ENCODE measurements at places on chromosomes 5 and 9.

- DNase-seq, result peak; percentile 26
Observed at GRCh38 chr9:128787659-128788058, 606 bp downstream of the TBC1D13 start.

DNA sequence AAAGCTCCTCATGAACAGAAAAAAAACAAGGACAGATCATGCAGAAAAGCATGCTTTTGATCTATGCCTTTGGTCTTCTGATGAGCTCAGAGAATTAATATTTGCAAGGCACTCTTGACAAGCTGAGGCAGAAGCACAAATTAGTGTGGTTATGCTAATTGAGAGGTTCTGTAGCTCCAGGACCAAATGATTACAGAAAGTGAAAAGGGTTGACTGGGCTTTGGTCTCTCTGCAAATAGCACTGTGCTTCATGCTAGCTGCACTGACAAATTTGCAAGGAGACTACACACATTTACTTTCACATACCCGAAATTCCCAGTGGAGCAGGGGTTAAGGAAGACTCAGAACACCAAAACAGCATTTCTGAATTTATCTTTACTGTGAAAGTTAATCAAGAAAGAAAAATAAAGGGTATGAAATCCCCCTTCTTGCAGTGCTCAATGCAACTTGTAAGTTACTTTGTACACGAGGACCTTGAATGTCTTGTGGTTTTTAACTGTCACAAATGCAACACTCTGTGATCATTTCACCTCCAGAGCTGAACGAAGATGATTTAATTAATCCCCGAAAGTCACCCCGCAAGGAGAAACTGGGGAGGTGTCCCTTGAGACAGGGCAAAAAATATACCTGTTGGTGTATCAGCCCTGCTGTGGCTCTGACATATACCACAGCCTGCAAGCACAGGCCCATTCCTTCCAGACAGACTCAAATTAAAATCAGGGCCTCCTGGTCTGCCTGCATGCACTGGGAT is 11.9 kb downstream of the RAPGEF1 start:
- no peak for DNase-seq

- DNase-seq, result no peak
Observed at GRCh38 chr5:6461793-6462650, 13.4 kb downstream of the UBE2QL1 start.

DNA sequence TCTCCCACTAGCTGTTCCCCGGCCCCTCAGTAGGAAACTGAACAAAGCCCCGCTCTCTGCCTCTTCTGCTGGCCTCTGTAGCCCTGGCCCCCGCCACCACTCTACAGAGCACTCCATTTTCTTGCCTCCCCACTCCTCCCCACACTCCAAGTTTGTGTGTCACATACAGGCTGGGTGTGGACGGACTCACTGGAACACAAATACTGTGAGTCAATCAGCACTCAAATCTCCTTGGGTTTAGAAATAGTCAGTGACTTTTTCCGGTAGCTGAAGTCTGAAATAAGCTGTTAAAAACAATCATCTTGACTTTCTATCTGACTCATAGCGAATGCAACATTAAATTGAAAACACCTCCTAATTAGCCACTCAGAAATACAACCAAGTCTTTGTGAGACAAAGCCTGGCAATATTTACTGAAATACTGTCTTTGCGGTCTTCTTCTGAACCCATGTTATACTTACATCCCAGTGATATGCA is 122.5 kb downstream of the LHFPL2 start:
- no peak for DNase-seq

GRCh38 chr5:127960270-127960691 is 123.3 kb upstream of the SLC12A2 start:
- no peak for DNase-seq

DNA sequence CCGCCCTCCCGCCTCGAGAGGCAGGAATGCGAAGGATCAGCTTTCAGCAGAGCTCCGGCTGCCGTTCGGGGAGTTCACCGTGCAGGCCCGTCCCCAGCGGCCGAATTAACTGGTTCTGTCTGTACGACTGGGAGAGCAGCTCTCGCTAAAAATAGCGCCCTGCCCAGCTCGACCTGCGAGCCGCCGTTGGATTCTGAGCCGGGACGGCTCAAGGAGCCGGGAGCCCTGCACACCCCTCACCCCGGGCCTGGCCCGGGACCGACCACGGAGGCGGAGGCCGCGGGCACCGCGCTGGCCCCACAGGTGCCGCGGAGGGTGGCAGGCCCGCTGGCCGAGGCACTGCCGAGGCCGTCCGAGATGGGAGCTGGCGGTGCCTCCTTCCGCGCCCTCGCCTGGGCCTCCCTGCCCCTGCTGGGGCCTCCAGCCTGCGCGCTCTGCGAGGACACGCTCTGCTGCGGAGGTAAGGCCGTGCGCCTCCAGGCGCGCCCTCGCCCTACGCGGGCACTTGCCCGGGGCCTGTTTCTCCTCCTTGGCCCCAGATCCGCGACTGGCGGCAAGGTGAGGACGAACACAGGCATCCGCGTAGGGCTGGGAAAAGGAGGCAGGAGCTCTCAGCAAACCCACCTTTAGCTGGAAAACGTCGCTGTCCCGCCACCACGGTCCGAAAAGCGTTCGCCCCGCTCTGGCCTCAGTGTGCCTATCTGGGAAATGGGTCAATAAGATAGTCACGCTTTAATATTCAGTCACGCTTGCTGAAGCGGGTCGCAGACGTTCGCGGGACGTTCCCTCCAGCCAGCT is 53.1 kb upstream of the DAB2IP start:
- peak; percentile 90 for DNase-seq

- DNase-seq, result no peak
Observed at GRCh38 chr5:151295791-151296477, 7.6 kb downstream of the SLC36A3 start.

GRCh38 chr9:136791516-136792276 is 552 bp downstream of the TMEM141 start:
- DNase-seq, result no peak

DNA sequence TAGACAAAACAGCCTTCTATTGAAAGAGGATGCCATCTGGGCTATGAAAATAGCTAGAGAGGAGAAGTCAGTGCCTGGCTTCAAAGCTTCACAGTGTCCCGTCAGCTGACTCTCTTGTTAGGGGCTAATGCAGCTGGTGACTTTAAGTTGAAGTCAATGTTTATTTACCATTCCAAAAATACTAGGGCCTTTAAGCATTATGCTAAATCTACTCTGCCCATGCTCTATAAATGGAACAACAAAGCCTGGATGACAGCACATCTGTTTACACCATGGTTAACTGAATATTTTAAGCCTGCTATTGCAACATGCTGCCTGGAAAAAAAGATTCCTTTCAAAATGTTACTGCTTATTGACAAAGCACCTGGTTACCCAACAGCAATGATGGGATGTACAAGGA is 309.1 kb downstream of the NTRK2 start:
- DNase-seq, result no peak

- no peak for DNase-seq
Observed at GRCh38 chr5:94793113-94793815, 174.8 kb downstream of the SLF1 start.

DNA sequence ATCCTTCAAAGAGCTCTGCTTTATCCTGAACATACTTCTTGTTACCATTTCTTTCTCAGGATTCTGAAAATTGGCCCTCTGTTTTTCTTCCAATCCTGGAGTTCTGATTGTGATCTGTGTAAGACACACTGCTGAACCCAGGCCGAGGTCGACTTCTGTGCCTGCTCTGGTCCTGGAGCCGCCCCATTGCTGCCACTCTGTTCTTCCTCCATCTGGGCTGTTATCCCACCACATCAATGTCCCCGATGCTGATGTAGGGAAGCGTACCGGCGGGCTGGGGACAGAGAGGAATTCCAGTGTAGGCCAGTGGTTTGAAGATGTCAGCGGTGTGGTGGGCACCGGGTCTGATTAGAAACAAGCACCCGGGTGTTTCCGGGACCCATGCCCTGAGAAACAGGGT is 102.5 kb downstream of the LIFR start:
- no peak for DNase-seq

GRCh38 chr9:26470284-26470683 is 422.3 kb downstream of the CAAP1 start:
- DNase-seq, result no peak

GRCh38 chr5:42858031-42858643 is 46.4 kb upstream of the SELENOP start:
- DNase-seq, result no peak

DNA sequence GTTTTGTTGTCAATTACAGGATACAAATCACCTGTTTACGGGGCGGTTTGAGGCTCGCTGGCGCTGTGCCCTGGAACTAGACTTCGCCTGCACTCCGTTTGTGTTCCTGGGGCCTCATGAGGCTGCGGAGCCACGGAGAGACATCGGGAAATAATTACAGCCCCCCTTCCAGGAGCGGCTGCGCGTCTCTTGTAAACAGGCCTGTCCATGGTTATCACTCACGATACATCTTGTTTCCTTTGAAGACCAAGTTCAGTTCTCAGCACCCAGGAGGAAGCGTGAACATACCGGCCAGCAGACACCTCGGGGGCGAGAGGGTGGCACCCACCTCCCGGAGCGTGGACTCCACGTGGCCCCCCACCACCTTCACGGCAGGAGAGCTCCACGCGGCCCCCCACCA is 297.1 kb upstream of the IRX4 start:
- DNase-seq, result no peak

DNA sequence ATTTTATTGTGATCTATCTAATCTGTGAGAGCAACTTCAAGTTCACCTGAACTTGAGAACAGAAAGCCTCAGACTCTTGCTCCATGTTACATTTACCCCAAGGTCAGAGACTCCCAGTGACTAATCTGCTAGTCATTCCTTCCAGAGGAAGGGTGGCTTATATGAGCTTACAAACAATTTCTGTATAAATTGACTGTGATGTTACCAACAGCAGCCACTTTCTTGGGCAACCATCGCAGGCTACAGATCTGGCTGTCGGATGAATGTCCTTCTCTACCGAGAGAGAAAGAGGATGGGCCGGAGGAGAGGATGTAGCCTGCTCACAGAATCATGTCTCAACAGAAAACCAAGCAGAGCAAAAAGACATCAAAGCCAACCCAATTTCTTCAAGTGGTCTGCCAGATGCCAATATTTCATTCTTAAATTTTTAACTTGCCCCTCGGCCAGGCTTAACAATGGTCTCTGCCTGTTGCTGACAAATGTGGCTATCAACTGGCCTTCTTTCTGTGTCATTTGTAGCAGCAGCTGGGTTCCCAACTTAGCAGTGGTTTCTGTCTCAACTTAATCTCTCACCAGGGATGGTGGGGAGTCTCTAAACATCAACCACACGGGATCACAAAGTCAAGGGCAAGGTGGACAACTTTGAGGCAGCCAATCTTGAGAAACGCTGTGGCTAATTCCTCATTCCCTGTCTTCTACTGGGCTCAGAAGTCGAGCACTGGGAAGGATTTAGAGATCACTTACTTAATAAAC is 81.3 kb downstream of the RAPGEF1 start:
- no peak for DNase-seq

GRCh38 chr5:178866946-178867345 is 7.2 kb downstream of the ZNF354B start:
- no peak for DNase-seq

DNA sequence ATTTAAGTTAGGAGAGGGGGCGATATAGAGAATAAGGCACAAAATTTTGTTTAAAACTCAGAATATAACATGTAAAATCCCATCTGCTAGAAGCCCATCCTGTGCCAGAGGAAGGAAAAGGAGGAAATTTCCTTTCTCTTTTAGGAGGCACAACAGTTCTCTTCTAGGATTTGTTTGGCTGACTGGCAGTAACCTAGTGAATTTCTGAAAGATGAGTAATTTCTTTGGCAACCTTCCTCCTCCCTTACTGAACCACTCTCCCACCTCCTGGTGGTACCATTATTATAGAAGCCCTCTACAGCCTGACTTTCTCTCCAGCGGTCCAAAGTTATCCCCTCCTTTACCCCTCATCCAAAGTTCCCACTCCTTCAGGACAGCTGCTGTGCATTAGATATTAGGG is 18.3 kb downstream of the MOCS2 start:
- no peak for DNase-seq

GRCh38 chr9:100229561-100229960 is 123.2 kb downstream of the TEX10 start:
- no peak for DNase-seq

- DNase-seq, result no peak
Observed at GRCh38 chr9:38423973-38424843, at the start of gene IGFBPL1. IGFBPL1 (minus strand) TSS chr9:38424454; CDS start chr9:38424424, 30 bp downstream.

DNA sequence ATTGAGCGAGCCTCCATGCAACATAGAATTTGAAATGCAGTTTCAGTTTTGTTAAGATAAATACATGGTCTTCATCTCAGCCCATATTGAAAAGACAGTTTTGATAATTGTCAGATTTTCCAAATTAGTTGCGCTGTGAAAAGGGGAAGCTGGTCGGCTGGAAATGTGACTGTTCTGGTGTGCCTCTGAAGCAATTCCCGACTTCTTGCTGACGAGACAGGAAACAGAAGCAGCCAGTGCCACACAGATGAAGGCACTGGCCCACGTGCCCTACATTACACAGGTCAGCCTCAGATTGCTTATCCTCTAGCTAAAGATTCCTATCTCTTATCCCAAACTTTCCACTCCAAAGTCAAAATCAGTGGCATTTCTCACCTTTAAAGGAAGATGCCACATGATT is 214.1 kb upstream of the TLE4 start:
- DNase-seq, result no peak

- no peak for DNase-seq
Observed at GRCh38 chr5:56459394-56460194, 226.5 kb upstream of the ANKRD55 start.

GRCh38 chr9:17802249-17802857 is 223.5 kb downstream of the SH3GL2 start:
- no peak for DNase-seq

- DNase-seq, result no peak
Observed at GRCh38 chr9:126297661-126298060, 29.0 kb upstream of the MVB12B start.

- DNase-seq, result no peak
Observed at GRCh38 chr5:76252437-76252836, 150.6 kb upstream of the IQGAP2 start.

DNA sequence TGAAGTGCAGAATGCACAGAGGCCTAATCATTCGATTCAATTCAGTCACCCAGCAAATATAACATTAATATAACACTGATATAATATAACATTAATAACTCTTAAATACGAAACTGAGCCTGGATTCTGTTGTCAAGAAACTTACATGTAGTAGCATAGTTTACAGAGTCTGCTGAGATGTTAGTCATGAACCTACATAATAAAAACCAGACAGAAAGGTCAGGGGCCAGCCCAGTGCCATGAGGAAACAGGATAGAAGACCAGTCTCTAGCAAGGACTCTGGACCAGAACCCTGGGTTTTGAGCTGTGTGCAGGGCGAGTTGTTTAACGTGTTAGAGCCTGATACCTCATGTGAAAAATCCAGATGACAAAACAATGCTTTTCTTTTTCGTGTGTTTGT is 234.7 kb downstream of the NR2F1-AS1 start:
- no peak for DNase-seq

DNA sequence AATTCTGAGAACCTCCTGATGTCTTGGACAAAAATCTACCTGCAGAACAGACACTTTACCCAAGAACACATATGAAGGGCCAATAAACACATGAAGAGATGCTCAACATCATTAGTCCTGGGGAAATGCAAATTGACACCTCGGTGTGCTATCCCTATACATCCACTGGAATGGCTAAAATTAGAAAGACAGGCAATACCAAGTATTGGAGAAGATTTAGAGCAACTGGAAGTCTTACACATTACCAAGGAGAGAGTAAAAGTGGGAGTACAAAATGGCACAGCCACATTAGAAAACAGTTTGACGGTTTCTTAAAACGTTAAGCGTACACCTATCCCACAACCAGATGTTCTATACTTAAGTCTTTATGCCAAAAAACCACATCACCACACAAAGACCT is 3.3 kb upstream of the TDRD7 start:
- DNase-seq, result no peak

GRCh38 chr5:57335092-57335660 is 147.4 kb downstream of the ACTBL2 start:
- DNase-seq, result no peak
